Cardiac muscle cell (in vitro differentiated cells and primary cell): ENCODE measurements at places on chromosomes 13 and 19. TPM values are rescaled to one million over a fixed set of nuclear protein-coding genes. Genes with fewer than 3 reads are reported as not detected.

DNA sequence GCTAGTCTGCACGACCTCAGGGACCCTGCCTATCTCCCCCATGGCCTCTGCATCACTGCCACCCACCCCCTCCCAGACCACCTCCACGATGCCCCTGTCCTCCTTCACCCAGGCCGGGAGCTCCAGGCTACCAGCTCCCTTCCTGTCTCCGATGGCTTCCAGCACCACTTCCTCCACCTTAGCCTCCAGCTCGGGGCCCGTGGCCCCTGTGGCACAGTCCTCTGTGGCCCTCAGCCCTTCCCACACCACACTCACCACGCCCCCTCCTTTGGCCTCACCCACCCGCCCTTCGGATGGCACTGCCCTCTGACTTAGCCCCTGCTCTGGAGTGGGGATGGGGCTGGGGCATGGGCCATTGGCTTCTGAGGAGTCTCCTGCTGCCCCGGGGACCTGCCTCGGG lies 7.2 kb downstream of the PALM3 start:
- no peak for DNase-seq
- no peak overlapping the region for H3K4me3 ChIP-seq
- peaks cover 21% of the 10 kb centered on the region for H3K27me3 ChIP-seq
- peaks cover 4% of the 10 kb centered on the region for H3K4me1 ChIP-seq
- no peak overlapping the region for H3K27ac ChIP-seq

DNA sequence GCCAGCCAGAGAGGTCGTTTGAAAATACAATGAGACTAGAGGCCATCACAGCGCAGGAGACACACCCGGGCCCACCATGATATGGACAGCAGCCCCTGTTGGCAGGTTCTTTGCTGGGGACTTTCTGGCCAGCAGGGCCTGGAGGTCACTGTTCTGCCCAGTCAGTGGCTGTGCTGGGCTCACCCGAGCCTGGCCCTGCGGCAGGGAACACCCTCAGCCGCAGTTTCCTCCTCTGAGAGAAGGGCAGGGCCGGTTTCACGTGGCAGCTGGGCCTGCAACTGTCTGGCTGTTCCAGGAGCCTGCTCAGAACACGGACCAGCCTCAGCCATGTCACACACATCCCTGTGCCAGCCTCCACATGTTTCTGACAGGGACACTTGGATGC lies 39.4 kb downstream of the ADPRHL1 start:
- no peak overlapping the region for H3K4me3 ChIP-seq
- no peaks in the 10 kb centered on the region for H3K27me3 ChIP-seq
- H3K36me3 ChIP-seq = no peaks in the 10 kb centered on the region
- no peaks in the 10 kb centered on the region for H3K4me1 ChIP-seq

DNA sequence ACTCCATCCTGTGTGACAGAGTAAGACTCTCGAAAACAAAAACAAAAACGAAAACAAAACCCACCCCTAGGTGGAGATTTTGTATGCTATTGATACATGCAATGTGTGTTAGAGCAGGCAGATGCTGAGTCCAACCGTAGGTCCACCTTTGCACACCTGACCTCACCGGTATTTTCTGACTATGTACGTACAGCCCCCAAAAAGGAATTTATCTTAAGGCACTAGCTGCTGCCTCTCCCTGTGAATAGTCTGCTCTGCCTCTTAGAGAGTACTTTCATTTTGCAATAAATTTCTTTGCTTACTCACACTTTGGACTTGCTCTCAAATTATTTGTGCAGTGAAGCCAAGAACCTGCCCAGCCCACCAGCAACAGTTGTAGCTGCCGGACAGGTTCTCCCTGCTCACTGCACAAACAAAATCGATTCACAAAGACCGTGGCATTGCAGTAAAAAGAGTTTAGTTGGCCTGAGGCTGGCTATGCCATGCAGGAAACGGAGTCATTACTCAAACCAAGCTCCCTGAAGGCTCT lies 8.2 kb upstream of the ZNF77 start:
- H3K27ac ChIP-seq = no peak overlapping the region
- no peak overlapping the region for H3K4me3 ChIP-seq
- DNase-seq = no peak
- H3K4me1 ChIP-seq = no peaks in the 10 kb centered on the region

DNA sequence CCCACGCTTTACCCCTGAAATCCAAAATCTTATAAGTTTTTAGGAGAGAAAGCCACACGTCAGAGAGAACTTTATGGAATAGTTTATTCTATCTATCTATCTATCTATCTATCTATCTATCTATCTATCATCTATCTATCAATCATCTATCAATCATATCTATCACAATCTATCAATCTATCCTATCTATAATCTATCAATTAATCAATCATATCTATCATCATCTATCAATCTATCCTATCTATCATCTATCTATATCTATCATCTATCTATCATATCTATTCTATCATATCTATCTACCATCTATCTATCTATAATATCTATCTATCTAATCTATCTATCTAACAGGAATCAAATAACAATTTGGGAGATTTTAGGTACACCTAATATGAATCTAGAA lies 115.1 kb downstream of the FGF9 start:
- H3K27ac ChIP-seq = no peak overlapping the region
- H3K27me3 ChIP-seq = no peaks in the 10 kb centered on the region
- no peak for DNase-seq
- no peak overlapping the region for H3K4me3 ChIP-seq
- H3K36me3 ChIP-seq = no peaks in the 10 kb centered on the region

GRCh38 chr13:20193907-20194631 lies 1.3 kb upstream of the GJB2 start:
- DNase-seq = no peak
- H3K4me1 ChIP-seq = no peaks in the 10 kb centered on the region
- peak overlapping the region; percentile 55 for H3K4me3 ChIP-seq
- no peak overlapping the region for H3K27ac ChIP-seq

- no peak overlapping the region for H3K27ac ChIP-seq
- H3K4me3 ChIP-seq = no peak overlapping the region
- H3K27me3 ChIP-seq = no peaks in the 10 kb centered on the region
- no peaks in the 10 kb centered on the region for H3K36me3 ChIP-seq
These were observed 2898.1 kb downstream of the PCDH9 start for GRCh38 chr13:64332048-64332447.

Gene CIRBP
- 1,112 and 2,236 TPM in 2 replicates for total RNA-seq

Gene DMKN
- 232 and 289 TPM in 2 replicates for total RNA-seq

Gene EHD2
- 0.95 and 2.1 TPM in 2 replicates for total RNA-seq

Gene HSD17B14
- 27.5 and 43.1 TPM in 2 replicates for total RNA-seq

Gene ZNF154
- total RNA-seq = 14.0 and 20.1 TPM in 2 replicates
